ENCODE measurements at places on chromosomes 4 and X. TPM values are rescaled to one million over a fixed set of nuclear protein-coding genes. Genes with fewer than 3 reads are reported as not detected.

The CXorf49 gene
- total RNA-seq = not detected

- no peak for DNase-seq
Observed at GRCh38 chrX:31435592-31435991, 363.8 kb upstream of the FTHL17 start.

DNA sequence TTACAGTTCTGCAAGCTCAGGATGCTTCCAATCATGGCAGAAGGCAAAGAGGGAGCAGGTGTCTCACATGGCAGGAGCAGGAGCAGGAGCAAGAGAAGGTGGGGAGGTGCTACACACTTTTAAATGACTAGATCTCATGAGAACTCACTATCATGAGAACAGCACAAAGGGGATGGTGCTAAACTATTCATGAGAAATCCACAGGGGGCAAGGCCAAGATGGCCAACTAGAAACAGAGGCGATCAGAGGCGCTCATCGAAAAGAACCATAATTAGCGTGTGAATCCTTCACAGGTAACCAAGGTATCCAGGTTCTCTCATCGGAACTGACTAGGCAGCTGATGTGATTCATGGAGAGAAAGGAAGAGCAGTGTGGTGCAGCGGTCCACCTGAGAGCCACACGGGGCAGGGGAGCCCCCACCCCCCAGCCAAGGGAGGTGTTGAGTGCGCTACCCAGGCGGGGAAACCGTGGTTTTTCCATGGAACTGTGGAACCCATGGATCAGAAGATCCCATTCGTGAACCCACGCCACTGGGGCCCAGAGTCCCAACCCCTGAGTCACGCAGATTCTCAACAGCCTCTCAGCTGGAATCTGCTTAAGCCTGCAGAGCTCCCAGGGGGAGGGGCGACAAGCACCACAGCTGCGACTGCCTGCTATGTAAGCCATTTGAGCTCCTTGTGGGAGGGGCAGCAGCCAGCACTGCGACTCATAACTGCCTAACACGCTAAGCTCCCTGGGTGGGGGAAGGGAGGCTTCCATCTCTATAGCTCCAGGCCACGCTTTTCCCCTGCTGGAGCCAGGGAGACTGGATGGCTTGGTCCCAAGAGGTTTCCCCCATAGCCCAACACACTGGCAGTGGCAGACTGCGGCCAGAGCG is 46.7 kb downstream of the FGF16 start:
- DNase-seq = peak; percentile 40

GRCh38 chr4:24070117-24070516 is 180.3 kb upstream of the PPARGC1A start:
- DNase-seq = peak; percentile 94
